ENCODE measurements at places on chromosomes 3 and 15. TPM values are rescaled to one million over a fixed set of nuclear protein-coding genes. Genes with fewer than 3 reads are reported as not detected.

TM4SF4 gene
- not detected for total RNA-seq

GRCh38 chr3:12741209-12741608 is 17.9 kb downstream of the TMEM40 start:
- no peak overlapping the region for H3K27ac ChIP-seq
- no peaks in the 10 kb centered on the region for H3K36me3 ChIP-seq
- no peak for DNase-seq
- no peaks in the 10 kb centered on the region for H3K27me3 ChIP-seq

LRTM1 gene
- total RNA-seq = not detected

DNA sequence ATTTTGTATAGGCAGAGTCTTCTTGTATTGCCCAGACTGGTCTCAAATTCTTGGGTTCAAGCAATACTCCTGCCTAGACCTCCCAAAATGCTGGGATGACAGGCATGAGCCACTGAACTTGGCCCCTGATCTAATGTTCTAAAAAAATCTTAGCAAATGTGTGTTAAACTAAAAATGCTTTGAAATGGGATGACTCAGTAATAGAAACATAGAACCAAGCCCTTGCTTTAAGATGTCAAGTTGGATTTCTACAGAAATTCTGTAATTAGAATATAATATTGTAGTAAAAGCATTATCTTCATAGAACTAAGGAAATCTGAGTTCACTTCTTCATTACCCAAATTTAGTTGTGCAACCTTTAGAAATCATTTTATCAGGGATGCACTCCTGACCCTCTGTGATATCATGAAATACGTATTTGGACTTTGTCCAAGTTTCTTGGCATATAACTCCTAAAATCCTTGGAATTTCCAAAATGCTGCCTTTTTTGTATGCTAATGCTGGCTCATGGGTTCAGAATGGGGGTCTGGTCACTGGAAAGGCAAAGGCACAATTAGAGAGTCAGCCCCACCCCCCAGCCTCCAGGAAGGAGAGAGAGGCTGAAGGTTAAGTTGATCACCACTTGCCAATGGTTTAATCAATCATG is 217.3 kb downstream of the TP63 start:
- no peak for DNase-seq
- H3K27ac ChIP-seq = no peak overlapping the region
- H3K27me3 ChIP-seq = no peaks in the 10 kb centered on the region
- no peak overlapping the region for H3K4me3 ChIP-seq

GRCh38 chr3:170044271-170044670 is 6.5 kb downstream of the GPR160 start:
- no peaks in the 10 kb centered on the region for H3K27me3 ChIP-seq
- H3K4me3 ChIP-seq = no peak overlapping the region
- no peaks in the 10 kb centered on the region for H3K36me3 ChIP-seq
- no peaks in the 10 kb centered on the region for H3K4me1 ChIP-seq
- DNase-seq = no peak
